ENCODE measurements at places on chromosomes 16 and 17. TPM values are rescaled to one million over a fixed set of nuclear protein-coding genes. Genes with fewer than 3 reads are reported as not detected.

The PRR15L gene
- total RNA-seq = not detected

DNA sequence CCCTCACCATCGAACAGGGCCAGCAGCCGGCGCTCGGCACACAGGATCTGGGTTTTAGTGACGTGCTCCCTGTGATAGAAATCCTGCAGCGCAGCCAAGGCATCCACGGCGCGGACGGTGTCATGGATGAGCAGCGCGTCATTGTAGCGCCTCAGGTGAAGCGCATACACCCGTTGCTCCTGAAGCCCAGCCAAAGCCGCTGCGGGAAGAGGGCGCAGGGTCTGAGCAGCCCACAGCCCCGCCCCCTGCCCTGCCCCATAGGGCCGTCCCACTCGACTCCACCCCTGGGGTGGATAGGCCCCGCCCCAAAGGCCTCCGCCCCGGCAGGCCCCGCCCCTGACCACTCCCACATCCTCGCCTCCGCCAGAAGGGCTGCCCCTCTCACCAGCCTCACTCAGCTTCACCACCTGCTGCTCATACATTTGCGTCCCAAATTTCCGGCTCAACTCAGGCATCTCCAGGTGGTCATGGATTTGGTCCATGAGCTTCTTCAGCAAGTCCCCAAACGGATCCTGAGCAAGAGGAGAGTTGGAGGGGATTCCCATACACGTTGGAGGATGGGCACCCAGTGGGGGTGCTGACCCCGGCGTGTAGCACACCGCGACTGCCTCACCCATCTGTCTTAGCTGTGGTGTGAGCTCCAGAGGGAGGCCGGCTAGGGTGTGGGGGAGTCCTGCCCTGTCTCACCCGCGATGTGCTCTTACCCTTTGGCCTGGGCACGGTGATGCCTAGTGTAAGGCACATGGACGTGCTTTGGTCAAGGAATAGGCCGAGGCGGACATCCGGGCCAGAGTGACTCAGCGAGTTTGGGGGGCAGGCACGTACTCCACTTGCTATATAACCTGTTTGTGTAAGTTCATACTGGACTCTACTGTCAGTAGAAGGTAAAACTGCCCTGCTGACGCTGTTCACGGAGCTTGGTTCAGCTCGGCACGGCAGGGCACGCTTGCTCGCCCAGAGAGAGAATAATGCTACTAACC, 4.6 kb downstream of the DHX58 start:
- no peak for DNase-seq

- DNase-seq = no peak
Measured at GRCh38 chr17:79042421-79043190, 18.6 kb downstream of the C1QTNF1 start.

The MARVELD3 gene
- total RNA-seq = not detected

The MYH2 gene
- not detected for total RNA-seq

- no peak for DNase-seq
Measured at GRCh38 chr16:58485184-58485887, 14.6 kb upstream of the NDRG4 start.

GRCh38 chr17:61029181-61029580, 351.5 kb downstream of the BCAS3 start:
- no peak for DNase-seq

The MT1A gene
- 16.4 TPM for total RNA-seq

DNA sequence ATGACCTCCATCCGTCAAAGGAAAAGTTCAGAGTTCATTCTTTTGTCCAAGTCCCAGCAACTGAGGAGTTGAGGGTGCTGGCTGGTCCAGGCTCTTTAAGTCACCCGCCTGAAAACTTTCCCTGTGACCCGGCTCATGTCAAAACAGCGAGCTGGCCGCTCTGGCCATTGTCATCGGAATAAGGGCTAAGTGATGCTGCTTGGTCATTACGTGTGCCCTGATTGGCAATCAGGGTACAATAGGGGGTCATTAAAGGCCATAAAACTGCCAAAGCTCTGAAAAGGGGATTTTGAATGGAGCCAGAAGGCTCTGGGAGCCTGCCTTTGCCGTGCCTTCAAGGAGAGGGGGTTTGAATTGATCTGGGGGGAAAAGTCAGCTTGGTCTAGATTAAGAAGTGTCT, 88.5 kb upstream of the IRX3 start:
- no peak for DNase-seq

All from glomerular endothelial cell (primary cell).